ENCODE measurements at places on chromosomes 2 and 18. TPM values are rescaled to one million over a fixed set of nuclear protein-coding genes. Genes with fewer than 3 reads are reported as not detected.

- no peak overlapping the region for H3K4me3 ChIP-seq
- no peaks in the 10 kb centered on the region for H3K27me3 ChIP-seq
Measured at GRCh38 chr18:21364471-21364870, 122.4 kb downstream of the GREB1L start.

DNA sequence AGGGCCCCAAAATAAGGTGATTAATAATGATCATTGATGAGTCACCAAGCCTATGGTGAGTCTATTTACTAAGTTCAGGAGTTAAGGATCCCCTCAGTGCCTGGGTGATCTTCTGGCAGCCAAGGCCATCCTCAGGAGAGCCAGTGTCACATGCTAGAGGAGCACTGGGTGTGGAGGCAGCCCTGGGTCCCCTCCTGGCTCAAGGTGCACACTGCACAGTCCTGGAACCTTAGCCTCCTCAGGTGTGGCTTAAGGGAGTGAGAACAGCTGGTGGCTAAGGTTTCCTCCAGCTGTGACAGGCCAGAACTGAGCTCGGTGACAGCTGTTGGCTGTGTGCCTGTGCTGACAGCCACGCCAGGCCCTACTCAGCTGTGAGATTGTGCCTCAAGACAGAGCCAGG, 52.1 kb upstream of the ACAA2 start:
- no peaks in the 10 kb centered on the region for H3K36me3 ChIP-seq
- H3K27me3 ChIP-seq = no peaks in the 10 kb centered on the region
- no peak overlapping the region for H3K27ac ChIP-seq
- no peak overlapping the region for H3K4me3 ChIP-seq
- no peak for DNase-seq

GRCh38 chr2:65129286-65129825, 550 bp downstream of the RAB1A start:
- peak overlapping the region; percentile 94 for H3K27ac ChIP-seq
- no peak for DNase-seq
- H3K4me1 ChIP-seq = peaks cover 28% of the 10 kb centered on the region
- H3K36me3 ChIP-seq = no peaks in the 10 kb centered on the region

DNA sequence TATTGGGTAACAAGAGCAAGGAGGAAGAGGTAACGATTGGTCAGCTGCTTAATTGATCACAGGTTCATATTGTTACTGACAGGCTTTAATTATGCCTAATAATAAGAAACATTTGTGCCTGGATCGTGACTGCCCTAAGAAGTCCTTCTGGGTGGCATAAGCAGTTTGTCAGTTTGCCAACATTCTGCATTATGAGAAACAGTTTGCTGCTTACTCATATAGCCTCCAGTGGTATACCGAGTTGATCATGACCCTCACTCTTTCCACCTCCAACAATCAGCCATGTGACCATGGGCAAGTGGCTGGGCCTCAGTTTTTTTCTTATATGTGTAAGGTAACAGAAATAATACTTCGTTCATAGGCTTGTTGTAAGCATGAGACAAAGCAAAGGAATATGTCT, 96.6 kb upstream of the CABLES1 start:
- DNase-seq = no peak
- H3K4me1 ChIP-seq = no peaks in the 10 kb centered on the region
- H3K27me3 ChIP-seq = no peaks in the 10 kb centered on the region
- H3K4me3 ChIP-seq = no peak overlapping the region
- H3K27ac ChIP-seq = no peak overlapping the region

GRCh38 chr2:71474744-71475397, 21.5 kb downstream of the DYSF start:
- no peaks in the 10 kb centered on the region for H3K36me3 ChIP-seq
- no peaks in the 10 kb centered on the region for H3K4me1 ChIP-seq
- DNase-seq = no peak
- H3K27ac ChIP-seq = no peak overlapping the region

DNA sequence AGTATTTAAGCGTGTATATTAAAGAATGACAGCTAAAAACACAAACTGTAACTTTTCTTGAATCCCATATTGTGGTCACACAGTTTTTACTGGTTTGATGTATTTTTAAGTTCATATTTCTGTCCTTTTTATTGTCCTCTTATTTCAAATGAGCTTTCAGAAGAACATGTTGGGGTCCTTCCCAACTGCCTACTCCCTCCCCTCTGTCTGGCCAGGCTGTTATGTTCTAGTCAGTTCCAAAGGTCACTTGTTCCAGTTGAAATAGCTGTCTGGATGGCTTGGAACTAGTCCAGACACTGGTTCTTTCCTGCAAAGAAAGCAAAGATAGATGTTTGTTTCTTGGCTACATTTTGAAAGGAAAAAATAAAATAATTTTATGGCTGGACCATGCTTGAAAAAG, 306.9 kb downstream of the GULP1 start:
- H3K4me1 ChIP-seq = no peaks in the 10 kb centered on the region
- DNase-seq = no peak
- no peak overlapping the region for H3K27ac ChIP-seq
- H3K27me3 ChIP-seq = no peaks in the 10 kb centered on the region

DNA sequence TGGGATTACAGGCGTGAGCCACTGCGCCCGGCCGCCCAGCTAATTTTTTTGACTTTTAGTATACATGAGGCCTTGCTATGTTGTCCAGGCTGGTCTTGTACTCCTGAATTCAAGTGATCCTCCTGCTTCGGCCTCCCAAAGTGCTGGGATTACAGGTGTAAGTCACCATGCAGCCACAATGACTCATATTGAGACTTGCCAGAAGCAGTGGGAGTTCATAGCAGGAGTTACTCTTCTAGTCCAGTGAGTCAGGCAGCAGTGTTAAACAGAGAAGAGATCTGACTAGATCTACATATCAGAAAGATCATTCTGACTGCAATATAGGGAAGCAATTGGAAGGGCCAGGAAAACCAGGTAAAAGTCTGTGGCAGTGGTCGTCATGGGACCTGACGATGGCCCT, 1.5 kb upstream of the FLACC1 start:
- no peaks in the 10 kb centered on the region for H3K27me3 ChIP-seq
- no peaks in the 10 kb centered on the region for H3K4me1 ChIP-seq
- no peak overlapping the region for H3K27ac ChIP-seq
- no peak for DNase-seq
- no peaks in the 10 kb centered on the region for H3K36me3 ChIP-seq

DNA sequence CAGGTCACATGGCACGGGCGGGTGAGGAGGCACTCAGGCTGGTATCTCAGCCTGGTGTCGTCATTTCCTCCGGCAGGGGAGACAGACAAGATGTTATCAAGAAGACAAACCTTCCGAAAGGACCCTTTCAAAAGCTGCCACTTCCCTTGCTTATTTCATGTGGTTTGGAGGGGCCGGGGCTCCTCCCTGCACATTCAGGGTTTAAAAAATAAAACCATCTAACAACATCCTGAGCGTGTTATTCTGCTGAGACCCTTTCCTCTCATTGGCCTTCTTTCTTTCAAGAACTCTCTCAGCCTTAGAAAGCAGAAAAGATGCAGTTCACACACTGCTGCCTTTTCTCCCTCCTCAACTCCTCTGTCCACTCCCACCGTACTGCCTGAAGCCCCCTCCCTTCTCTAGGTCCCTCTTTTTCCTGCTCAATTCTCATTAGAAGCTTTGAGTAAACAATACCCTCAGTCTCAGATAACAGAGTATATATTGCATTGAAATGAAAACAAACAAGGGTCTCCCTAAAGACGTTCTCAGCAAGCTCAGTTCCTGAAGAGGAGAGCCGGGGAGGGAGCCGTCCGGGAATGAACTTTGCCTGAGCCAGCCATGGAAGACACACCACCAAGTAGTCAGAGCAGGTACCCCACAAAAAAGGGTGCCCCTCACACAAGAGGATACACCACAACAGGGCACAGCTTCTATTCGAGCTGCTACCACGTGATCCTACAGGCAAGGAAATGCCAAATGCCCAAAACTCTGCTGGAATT, 9.7 kb downstream of the SMAD7 start:
- no peaks in the 10 kb centered on the region for H3K36me3 ChIP-seq
- DNase-seq = peak; percentile 92
- no peaks in the 10 kb centered on the region for H3K27me3 ChIP-seq
- peaks cover 55% of the 10 kb centered on the region for H3K4me1 ChIP-seq
- H3K27ac ChIP-seq = peak overlapping the region; percentile 94

- peak; percentile 86 for DNase-seq
- peak overlapping the region; percentile 53 for H3K4me3 ChIP-seq
- H3K27ac ChIP-seq = peak overlapping the region; percentile 53
- no peaks in the 10 kb centered on the region for H3K36me3 ChIP-seq
- no peaks in the 10 kb centered on the region for H3K27me3 ChIP-seq
- peaks cover 22% of the 10 kb centered on the region for H3K4me1 ChIP-seq
Measured at GRCh38 chr2:64609227-64609941, 44.3 kb downstream of the SERTAD2 start.

DNA sequence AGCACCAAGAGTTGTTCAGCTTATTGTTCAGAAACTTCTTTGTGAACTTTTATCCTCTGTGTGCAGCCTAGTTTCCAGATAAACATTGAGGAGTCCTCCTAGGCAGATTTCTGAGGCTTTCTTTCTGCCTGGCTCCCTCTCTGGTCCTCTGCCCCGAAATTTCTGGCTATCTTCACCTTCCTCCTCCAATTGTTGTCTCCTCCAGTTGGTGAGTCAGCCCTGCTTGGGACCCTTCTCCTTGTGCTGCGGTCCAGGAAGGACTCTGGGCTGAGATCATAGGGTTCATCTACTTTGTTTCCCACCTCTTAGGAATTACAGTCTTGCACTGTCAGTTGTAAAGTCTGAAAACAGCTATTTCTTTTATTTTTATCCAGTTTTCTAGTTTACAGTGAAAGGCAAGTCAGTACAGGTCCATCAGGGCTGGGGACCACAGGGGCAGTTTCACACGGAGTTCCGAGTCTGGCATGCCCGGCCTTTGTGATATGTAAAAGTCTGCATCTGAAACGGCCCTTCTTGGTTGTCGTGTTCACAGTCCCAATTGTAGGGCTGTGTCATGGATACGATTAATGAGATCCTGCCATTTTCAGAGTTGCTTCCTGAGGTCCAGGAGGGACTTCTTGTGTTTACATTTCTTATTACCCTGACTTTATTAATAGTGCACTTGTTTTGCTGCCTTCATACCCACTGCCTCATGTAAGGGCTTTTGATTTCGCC, 100.8 kb downstream of the SMC6 start:
- DNase-seq = no peak
- H3K27me3 ChIP-seq = no peaks in the 10 kb centered on the region
- H3K4me1 ChIP-seq = no peaks in the 10 kb centered on the region
- H3K36me3 ChIP-seq = peaks cover 8% of the 10 kb centered on the region
- H3K27ac ChIP-seq = no peak overlapping the region

DNA sequence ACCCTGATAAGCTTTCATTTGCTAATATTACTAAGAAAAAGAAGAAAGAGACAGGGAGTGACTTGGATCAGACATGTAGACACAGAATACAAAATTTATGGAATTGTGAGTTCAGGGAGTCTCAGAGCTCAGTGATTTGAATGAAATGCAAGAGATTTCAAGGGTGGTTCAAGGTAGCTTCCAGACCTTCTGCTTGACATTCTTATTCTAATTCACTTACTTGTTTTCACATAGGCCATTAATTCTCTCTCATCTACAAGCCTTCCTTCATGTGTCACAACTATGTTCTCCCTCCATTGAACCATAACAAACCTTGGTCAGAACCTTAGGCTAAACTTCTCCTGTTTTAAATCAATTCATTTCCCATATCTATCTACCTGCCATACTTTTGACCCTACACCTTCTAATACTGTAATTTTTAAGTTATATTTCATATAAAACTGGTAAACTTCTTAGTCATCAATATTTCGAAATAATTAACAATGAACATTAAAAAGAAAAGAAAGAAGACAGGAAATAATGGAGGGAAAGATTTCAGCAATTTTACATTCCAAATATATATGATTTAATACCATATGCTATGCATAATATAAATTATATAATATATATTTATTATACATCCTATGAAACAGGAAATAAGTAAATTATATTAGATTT, 139.2 kb upstream of the PDE1A start:
- no peak overlapping the region for H3K4me3 ChIP-seq
- DNase-seq = no peak
- H3K27ac ChIP-seq = no peak overlapping the region
- H3K4me1 ChIP-seq = no peaks in the 10 kb centered on the region

DNA sequence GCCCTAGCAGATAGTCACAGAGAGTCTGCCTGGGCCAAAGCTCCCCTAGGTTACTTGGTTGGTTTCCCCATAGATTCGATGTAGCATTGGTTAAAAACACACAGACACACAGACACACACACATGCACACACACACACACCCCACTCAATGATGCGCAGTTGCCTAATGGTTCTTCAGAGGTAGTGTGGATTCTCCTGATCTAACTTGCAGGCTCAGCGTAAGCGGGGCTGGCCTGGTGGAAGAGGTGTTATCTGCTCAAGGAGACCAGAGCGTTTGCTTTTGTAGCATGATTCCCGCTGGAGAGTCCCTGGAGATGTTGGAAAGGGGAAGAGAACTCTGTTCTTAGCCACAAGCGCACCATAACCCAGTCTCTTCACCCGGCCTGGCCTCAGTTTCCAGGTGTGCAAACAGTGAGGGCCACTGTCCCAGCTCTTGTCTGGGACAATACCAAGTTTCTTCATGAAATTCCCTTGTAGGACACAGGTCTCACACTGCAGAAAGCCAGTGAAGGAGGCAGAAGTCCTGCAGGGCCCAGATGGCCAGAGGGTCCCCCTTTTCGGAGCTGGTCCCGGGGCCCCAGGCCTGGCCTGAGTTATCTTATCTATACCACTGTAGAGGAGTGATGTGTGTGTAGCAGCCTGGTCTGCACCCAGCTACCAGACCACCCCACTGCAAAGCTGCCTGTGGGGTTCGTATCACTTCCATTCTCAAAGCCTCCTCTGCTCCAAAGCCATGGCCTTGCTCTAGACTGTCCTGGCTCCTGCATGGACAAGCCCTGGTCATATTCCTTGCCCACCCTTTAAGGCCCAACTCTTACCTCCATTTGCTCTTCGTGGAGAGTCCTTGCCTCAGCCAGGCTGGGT, 3.7 kb downstream of the ACKR3 start:
- no peaks in the 10 kb centered on the region for H3K36me3 ChIP-seq
- H3K4me1 ChIP-seq = peaks cover 27% of the 10 kb centered on the region
- no peak for DNase-seq
- no peak overlapping the region for H3K27ac ChIP-seq

DNA sequence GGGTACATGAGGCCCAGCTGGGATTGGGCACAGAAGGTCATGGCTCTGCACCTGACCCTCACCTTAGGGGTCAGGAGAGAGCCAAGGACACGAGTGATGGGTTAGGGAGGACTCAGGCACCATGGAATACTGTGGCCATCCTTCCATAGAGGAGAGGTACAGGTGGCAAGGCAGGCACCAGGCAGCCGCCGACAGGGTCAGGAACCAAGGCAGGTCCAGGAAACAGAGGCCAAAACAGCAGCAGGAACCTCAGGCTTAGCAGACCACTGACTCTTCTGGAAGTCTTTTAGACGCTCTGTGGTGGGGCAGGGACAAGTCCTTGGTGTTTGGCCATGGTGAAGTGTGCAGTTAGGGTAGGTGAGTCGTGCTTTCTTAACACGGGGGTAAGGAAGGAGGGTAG, 128.0 kb downstream of the NEDD4L start:
- no peak overlapping the region for H3K4me3 ChIP-seq
- no peaks in the 10 kb centered on the region for H3K27me3 ChIP-seq
- no peak overlapping the region for H3K27ac ChIP-seq
- DNase-seq = no peak
- no peaks in the 10 kb centered on the region for H3K36me3 ChIP-seq

TMEM198 gene
- 0.39 TPM for total RNA-seq

ITPRIPL1 gene
- 4.8 TPM for total RNA-seq

All from B cell (primary cell).